Astrocyte (in vitro differentiated cells and primary cell): ENCODE measurements at places on chromosomes 7 and 10. TPM values are rescaled to one million over a fixed set of nuclear protein-coding genes. Genes with fewer than 3 reads are reported as not detected.

DNA sequence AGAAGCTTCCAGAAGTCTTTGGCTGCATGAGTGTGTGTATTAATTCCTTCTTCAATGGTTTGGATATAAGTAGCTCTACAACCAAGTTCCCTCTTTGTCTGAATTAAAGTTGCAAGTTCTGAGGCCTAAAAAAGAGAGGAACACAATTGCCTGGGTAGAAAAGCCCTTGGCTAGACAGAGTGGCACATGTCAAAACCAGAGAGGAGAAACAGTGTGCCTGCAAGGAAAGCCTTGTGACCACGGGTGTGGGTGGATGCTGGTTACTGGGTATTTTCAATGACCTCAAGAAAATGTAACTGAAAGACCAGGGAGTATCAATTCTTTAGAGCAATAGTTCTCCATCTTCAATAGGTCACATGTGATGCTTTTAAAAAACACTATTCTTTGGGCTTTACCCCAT is 148.3 kb downstream of the SVIL start:
- H3K4me1 ChIP-seq: peaks cover 23% of the 10 kb centered on the region
- H3K4me3 ChIP-seq: no peak overlapping the region
- no peaks in the 10 kb centered on the region for H3K27me3 ChIP-seq
- no peak for DNase-seq
- no peak overlapping the region for H3K27ac ChIP-seq

- no peaks in the 10 kb centered on the region for H3K36me3 ChIP-seq
- no peak overlapping the region for H3K4me3 ChIP-seq
These were observed 185.7 kb downstream of the TFEC start for GRCh38 chr7:115844857-115845256.

FGFR2 gene
- 10.6 and 11.8 TPM in 2 replicates for total RNA-seq

TAS2R38 gene
- total RNA-seq: not detected in 2 replicates

LIPF gene
- not detected in 2 replicates for total RNA-seq

KAZALD1 gene
- total RNA-seq: 8.1 and 9.6 TPM in 2 replicates
